ENCODE measurements at places on chromosomes 6 and 20. TPM values are rescaled to one million over a fixed set of nuclear protein-coding genes. Genes with fewer than 3 reads are reported as not detected.

The FNDC1 gene
- 0.28 TPM for total RNA-seq

DNA sequence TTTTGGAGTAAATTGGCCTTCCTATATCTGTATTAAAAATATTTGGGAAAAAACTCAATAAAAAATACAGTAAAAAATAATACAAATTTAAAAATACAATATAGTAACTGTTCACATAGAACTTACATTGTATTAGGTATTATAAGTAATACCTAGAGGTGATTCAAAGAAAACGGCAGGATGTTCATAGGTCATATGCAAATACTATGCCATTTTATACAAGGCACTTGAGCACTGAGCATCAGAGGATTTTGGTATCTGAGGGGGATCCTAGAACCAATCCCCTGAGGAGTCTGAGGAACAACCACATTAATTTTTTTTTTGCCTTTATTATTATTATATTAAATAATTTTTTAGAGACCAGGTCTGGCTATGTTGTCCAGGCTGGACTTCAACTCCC, 41.7 kb downstream of the RNGTT start:
- DNase-seq = no peak

- peak; percentile 32 for DNase-seq
Observed at GRCh38 chr20:35305682-35306556, 13.7 kb upstream of the FAM83C start.

The DYNLT1 gene
- total RNA-seq = 67.8 TPM

GRCh38 chr20:62652041-62652893, 10.0 kb downstream of the SLCO4A1 start:
- DNase-seq = peak; percentile 88

GRCh38 chr6:74408844-74409243, 712.8 kb downstream of the CD109 start:
- no peak for DNase-seq

The GPR63 gene
- total RNA-seq = 0.47 TPM

GRCh38 chr6:12011276-12012037, 655 bp upstream of the HIVEP1 start:
- peak; percentile 89 for DNase-seq

DNA sequence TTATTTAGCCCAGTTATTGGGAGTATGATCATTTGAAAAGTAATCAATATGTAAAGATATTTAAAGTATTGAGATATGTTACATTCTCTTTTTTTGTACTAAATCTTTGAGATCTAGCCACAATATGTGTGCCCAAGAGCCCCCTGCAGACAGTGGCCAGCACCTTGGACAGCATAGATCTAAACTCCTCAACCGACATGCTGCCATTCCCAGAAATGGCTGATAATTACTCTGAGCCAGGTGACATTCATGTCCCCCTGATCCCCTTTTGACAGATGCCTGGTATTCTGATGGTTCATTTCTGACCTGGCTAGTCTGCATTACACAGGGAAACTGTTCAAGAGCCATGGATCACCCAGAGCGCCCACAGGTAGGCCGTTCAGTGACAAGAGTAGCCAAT, 177.1 kb downstream of the ZDHHC14 start:
- no peak for DNase-seq

DNA sequence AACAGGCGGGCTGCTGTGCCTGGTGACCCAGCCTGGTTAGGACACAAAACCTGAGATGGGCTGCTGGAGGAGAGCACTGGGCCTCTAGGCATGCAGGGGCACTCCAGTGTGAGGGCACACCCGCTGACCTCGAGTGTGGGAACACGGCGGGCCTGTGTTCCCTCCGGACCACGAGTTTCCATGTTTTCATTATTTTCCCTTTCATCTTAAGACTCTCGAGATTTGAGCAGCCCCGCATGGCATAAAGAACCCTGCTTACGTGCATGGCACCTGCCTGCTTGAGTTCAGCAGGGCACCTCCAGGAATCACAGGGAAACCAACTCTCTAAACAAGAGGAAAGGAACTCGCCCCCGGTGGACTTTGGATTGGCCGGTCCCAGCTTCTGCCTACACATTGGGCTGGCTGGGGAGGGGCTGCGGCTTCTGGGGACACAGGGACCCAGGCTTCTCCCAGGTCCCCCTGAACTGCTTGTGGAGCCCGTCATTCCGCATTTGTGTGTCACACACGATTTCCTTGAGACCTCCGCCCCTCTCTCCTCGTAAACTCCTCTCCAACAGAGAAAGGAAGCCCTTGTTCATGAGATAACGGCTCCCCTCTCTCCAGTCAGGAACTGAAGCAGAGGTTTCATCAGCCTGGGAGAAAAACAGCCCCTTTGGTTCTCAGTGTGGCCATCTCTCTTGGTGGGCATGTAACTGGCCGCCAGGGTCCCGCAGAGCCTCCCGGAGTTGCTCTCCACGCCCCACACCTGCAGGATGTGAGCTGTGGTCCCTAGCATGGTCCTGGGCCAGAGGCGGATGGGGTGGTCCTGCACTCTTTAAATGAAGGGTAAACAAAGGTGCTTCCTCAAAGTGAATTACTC, 181.8 kb downstream of the TTLL2 start:
- DNase-seq = no peak

GRCh38 chr20:48901326-48901725, 20.2 kb upstream of the ARFGEF2 start:
- no peak for DNase-seq

The SDC4 gene
- total RNA-seq = 31.4 TPM

DNA sequence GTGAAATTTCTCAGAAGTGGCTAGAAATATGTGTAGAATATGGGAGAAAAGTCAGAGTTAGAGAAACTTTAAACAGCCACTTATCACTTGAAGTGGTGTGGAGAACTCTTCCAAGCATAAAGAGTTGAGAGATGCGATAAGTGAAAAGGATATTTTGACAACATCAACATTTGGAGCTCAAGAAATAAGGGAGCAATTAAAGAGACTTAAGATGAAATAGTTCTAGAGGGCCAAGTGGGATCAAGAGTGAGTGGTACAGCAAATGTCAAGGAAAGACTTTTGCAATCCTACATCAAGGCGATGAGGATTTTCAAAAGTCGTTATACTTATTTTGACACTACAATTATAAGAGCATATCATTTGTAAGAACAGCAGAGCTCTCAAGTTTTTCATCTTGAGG, 9.6 kb downstream of the RSPH4A start:
- DNase-seq = no peak

The SLC35D3 gene
- not detected for total RNA-seq

All from omental fat pad (tissue), 4 donors.